ENCODE measurements at places on chromosomes 3 and 15.

DNA sequence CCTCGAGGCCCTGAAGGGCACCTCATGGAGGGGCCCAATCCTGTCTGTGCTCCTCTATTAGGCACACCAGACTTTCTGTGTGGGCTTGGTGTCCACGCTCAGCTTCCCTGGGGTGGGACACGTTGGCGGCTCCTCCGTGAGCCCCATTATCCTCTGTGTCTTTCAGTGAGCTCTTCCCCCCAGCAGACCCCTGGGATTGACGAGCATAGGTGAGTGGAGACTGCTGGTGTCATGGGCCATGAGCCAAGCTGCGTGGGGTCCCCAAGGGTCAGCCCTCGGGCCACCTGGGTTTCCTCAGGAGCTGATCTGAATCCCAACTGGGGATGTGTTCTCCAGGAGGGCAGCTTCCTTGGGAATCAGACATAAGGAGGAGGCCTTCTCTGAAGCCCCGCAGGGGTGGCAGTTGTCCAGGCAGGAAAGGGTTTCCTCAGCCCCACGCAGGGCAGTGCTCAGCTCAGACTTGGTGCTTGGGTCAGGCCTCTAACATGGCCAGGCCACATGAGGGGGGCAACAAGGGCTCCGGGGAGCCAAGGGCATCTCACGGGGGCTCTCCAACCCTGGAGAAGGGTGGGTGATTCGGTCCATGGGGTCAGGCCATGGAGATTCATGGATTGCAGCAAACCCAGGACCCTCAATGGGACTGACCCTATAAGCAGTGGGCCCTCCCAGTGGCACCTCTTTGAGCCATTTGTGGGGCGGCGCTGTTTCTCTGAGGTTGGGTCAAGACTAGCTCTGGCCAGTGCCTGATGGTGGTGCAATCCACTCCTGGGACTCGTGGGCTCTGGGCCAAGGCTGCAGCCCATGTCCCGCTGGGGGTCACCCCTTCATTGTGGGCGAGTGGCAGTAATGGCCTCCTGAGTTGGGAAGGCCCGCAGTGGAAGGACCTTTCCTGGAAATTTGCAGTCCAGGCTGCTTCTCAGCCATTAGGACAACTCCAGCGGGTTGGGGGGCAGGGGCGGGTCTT lies 222.5 kb downstream of the SNRPN start:
- no peak for DNase-seq

- no peak for DNase-seq
Measured at GRCh38 chr3:2934541-2934940, 175.6 kb downstream of the IL5RA start.

DNA sequence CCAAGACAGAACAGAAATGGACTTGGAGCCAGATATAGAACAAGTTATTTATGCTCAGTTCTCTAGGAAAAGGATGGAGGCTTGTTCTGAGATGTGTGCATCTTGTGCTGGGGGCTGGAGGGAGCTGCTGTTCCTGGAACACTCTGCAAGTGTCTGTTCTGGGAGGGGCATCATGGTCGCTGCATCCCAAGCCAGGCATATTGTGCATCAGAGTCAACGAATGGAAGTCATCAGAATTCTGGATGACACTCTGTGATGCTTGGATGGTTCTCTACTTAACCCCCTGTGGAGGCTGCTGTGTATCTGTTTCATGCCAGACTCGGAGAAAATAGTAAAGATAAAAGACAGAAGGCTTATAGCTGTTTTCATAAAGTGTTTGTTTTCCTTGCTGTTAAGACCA lies 34.7 kb downstream of the RPL22L1 start:
- no peak for DNase-seq

GRCh38 chr3:175335229-175335628 lies 476.1 kb downstream of the NAALADL2 start:
- DNase-seq: no peak

DNA sequence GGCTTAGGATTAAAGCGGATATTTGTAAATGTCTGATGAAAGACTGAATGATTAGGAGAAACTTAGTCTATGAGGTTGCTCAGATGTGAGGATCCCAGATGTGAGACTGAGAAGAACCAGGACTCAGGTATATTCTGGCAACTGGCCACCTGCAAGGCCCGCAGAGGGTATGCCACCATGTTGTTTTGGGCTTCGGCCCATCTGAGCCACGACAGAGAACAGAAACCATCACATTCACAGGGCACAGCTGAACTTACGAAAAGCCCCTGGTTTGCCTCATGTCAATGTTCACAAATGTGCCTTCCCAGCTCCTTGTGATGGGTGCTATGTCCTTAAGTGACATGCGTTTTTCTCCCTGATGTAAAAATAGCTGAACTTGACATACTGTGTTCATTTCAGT lies 412.5 kb upstream of the RORA start:
- no peak for DNase-seq

DNA sequence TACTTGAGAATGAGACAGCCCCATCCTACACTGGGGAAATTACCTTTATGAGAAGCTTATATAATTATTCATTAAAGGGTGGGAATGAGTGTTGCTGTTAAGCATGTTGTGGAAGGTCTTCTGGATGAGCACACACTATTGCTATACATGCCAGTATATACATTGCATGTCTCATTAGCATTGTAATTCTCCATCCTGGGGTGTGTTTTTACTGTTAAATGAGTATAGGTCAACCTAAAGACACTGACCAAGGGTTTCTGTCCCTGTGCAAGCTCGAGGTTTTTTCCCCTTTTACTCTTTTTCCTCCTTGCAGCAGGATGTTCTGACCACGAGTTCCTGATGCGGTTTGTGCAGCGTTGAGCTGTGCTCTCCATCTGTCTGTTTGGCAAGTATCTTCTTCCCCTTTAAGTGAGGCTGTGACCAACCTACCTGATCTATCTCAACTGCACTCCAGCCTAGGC lies 7.2 kb upstream of the IVD start:
- DNase-seq: peak; percentile 22

DNA sequence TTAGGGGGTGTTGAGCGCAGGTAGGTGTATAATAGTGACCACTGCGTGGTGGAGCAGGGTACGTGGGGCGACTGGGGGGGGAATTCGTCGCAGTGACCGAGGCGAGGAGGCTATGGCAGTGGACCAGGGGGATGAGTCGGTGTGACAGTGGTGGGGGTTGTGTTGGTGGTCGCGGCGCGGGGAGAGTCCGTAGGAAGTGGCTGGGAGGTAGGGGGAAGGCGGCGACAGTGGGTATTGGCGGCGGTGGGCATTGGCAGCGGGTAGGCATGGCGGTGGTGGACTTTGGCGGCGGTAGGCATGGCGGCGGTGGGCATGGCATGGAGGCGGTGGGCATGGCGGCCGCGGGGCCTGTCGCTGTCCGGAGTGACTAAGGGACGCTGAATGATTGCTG lies 739 bp downstream of the SNRPN start:
- DNase-seq: no peak

DNA sequence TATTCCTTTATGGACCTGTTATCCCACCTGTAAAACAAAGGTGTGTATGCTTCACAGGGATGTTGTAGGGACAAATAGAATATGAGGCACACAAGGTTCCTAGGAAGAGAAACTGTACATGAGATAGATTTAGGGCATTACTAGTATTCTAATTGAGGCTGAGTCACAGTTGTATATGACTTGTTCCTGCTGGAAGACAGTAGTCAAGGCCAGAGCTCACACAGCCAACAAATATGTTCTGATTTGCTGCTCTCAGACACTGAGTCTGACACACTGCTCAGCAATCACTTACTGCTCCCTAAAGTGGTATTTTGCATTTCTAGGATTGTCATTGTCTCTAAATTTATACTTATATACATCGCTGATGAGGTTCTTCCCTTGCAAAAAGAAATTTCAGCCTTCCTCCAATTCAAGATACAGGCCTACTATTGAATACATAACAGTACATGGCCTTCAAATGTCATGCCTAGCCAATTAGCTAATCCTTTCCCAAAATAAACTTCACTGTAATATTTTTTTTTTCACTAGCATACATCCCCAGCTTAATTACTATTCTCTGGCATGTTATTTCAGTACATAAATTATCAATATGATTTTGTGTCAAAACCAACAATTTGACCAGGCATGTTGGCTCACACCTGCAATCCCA lies 69.8 kb downstream of the TIGIT start:
- DNase-seq: no peak

GRCh38 chr3:101518421-101518871 lies 5.4 kb upstream of the SENP7 start:
- DNase-seq: peak; percentile 38

DNA sequence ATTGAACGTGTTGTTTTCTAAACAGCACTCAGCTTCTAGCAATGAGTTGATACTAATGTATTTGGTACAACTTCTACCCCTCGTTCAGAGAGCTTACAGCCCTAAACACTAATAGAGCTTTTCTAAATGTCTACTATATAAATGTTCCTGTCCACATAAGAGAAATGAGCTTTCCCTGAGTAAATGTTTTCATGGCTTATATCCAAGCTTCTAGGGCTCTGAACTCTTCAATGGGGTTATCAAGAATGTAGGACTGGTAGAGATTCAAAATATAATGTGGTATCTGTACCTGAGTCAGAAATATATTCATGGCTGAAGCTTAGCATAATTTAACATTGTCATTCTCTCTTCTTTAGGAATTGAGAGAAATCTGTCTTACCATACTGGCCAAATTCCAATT lies 73.4 kb downstream of the SERPINI1 start:
- DNase-seq: no peak

DNA sequence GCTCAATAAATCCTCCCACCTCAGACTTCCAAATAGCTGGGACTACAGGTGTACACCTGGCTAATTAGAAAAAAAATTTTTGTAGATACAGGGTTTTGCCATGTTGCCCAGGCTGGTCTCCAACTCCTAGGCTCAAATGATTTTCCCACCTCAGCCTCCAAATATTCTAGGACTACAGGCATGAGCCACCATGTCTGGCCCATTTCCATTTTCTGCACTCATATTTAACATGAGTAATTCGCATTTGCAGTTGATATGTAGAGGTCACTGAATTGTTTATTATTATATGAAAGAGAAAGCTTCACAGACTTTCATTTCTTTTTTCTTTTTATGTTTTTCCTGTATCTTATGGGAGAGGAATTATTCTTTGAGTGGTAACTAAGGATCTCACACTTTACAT lies 492.7 kb downstream of the CNTN3 start:
- no peak for DNase-seq

DNA sequence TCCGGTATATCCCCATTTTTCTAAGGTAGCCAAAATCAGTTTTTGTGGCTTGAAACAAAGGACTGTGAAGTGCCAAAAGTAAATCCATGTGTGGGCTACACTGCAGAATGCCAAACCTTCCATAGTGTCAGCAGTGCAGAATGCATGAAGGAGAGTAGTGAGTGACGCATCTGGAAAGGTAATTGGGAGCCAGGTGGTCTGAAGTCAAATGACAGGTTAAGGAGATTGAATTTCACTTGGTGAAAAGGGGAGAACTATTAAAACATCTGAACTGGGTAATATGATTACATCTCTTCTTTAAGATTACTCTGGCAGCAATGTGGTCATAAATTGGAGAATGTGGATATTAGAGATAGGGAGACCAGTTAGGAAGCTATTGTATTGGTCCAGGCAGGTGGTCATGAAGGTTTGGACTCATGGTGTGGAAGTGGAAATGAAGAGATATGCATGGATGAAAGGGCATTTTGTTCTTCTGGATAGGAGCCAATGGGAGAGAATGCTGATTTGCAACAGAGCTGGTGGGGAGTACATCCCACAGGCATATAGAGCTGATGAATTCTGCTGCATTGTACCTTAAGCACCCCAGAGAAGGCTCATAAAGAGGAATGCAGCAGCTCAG lies 118.2 kb downstream of the ECT2 start:
- no peak for DNase-seq

- DNase-seq: peak; percentile 44
Measured at GRCh38 chr3:188349351-188349901, 195.5 kb downstream of the LPP start.

- DNase-seq: no peak
Measured at GRCh38 chr15:35827911-35828310, 281.9 kb upstream of the DPH6 start.

DNA sequence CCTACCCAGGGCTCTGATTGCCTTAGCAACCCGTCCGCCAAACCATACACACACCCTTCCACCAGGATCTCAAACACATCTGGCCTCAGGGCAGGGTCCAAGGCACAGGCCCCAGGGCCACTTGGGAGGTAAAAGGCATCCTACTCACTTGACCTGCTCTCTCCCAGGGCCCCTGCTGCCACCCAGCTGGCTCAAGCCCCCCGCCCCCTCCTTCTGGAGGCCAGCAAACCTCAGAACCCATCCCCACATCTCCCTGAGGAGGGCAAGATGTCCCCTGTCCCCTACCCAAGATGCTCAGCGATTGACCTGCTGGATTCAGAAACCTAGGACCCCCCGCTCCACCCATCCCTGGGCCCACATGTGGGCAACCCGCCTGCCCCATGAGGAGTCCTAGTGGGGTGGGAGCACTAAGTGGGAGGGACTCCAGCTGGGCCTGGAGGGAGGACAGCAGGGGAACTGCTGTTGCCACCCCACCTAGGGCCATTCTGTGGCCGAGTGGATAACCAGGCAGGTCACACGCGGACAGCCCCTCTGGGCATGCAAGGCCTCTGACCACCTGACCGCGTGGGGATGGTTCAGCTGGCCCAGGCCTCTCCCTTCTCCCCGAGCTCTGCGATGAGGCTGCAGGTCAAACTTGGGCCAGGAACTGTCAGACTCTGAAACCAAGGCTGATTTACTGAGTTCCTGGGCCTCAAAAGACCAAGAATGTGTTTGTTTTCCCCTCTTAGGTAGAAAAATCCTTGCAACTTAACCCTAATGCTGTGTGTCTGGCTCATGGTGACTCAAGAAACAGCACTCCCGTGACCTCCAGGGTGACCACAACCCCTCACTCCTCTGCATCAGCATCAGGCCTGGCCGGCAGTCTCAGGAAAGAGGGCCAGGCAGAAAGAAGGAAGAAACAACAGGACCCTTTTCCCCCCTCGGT lies 4.2 kb downstream of the MFGE8 start:
- DNase-seq: no peak

DNA sequence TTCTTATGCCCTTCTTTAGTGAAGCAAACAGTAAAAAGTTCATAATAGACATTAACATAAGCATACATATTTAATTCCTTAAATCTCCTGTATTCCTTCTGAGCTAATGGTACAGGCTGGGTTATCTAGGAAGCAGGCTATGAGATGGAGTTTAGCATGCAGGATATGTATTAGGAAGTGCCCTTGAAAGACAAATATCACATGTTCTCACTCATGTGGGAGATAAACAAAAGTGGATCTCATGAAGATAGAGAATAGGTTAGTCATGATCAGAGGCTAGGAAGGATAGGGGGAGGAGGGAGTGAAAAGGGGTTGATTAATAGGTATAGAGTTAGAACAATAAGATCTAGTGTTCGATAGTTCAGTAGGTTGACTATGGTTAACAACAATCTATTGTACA lies 105.4 kb downstream of the CLASP2 start:
- no peak for DNase-seq

GRCh38 chr15:100334456-100334855 lies 7.3 kb downstream of the ADAMTS17 start:
- no peak for DNase-seq

DNA sequence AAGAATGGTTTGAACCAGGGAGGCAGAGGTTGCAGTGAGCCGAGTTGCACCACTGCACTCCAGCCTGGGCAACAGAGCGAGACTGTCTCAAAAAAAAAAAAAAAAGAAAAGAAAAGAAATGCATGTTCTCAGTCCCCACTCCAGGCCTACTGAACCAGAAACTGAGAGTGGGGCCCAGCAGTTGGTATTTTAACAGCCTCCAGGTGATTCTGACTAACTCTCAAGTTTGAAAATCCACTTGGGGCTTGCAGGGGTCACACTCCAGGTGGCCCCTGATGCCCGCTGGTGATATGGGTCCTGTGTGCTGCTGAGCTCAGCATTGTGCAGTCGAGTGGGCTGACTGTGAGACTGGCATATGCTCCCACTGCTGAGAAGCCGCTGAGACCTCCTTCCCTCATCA lies 133.7 kb upstream of the C2CD4B start:
- no peak for DNase-seq

Data from OCI-LY7 (cell line).